ENCODE measurements at places on chromosomes 13 and 19. TPM values are rescaled to one million over a fixed set of nuclear protein-coding genes. Genes with fewer than 3 reads are reported as not detected.
A peak's percentile ranks its signal among the peaks of the same experiment; 100 is the strongest.

DNA sequence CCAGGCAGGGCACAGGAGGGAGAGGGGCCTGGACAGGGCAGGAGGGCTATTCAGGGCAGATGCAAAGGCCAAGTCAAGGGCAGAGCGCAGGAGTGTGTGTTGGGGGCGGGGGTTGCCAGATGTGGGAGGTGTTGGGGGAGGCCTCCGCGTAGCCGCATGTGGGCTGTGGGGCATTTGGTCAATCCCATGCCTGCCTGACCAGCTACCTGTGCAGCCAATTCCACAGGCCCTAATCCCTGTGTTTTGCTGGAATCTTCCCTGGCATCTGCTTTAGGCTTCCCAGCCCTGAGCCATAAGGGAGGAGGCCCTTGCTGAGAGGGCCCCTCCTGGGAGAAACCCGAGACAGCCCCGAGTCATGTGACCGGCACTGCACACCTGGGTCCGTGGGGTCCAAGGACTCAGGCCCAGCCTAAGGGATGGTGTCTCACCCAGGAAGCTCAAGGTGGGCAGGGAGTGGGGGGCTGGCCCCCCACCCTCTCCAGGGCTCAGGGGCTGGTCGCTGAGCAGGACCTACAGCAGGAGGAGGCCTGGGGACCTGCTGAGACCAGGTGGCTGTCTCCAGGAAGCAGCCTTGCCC is 20.3 kb downstream of the RFX1 start:
- DNase-seq = no peak

GRCh38 chr13:40271931-40272775 is 394.3 kb downstream of the FOXO1 start:
- peak; percentile 35 for DNase-seq

DNA sequence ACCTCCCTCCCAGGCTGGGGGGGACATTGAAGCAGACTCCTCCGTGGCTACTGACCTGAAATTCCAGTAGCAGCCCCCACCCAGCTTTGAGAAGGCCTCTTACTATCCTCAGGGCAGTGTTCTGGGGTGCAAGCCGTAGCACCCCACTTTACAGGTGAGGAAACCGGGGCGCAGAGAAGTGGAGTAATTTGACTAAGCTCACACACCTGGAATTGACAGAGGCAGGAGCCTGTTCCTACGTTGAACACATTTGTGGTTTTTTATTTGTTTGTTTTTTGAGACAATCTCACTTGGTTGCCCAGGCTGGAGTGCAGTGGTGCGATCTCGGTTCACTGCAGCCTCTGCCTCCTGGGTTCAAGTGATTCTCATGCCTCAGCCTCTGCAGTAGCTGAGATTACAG is 14.6 kb upstream of the S1PR4 start:
- DNase-seq = no peak

- DNase-seq = no peak
Observed at GRCh38 chr19:35224681-35225571, 3.6 kb downstream of the FAM187B start.

DNA sequence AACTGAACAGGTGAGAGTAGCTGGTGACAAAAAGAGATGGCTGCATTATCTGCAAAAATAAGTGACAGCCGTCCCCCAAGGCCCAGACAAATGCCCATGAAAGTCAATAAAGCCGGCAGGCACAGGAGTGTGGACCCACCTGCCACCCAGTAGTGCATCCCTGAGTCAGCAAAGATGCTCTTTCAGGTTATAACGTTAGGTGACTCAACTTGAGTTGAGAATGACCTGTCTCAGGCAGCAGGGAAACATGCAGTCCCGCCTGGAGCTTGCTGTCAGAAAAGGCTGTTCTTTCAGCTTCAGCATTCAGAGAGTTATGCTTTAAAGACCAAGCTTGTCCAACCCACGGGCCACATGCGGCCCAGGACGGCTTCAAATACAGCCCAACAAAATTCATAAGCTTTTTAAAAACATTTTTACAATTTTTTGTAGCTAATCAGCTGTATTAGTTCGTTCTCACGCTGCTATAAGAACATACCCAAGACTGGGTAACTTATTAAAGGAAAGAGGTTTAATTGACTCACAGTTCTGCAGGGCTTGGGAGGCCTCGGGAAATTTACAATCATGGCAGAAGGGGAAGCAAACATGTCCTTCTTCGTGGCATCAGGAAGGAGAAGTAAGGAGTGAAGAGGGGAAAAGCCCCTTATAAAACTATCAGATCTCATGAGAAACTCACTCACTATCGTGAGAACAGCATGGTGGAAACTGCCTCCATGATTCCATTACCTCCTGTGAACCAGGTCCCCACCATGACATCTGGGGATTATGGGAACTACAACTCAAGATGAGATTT is 110.4 kb downstream of the RAB20 start:
- no peak for DNase-seq

DNA sequence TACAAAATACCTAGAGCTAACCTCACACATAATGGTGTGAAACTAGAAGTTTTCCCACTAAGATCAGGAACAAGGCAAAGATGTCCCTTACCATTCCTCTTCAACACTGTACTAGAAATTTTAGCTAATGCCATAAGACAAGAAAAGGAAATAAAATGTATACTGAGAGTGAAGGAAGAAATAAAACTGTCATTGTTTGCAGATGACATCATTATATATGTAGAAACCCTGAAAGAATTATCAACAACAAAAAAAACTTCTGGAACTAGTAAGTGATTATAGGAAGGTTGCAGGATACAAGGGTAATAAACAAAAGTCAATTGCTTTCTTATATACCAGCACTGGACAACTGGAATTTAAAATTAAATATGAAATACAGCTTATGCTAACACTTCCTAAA is 93.7 kb downstream of the TNFSF11 start:
- no peak for DNase-seq

GRCh38 chr13:88217883-88218282 is 546.7 kb downstream of the SLITRK5 start:
- DNase-seq = no peak

DNA sequence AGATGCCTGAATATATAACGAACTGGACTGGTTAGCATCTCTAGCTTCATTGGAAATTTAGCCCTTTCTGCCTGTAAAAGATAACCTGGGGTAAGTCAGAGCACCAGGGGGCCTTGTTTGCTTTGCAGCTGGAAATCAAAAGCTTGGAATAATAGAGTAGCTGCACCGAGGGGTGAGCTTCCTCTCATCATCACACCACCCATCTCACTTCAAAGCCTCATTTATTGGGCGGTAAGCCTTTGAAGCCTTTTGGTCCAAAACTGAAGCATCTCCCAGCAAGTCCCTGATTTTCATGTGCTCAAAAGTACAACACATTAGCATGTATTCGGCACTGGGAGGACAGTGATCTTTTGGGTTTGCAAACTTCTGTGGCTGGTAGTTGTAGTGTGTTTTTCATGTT is 405.1 kb downstream of the FOXO1 start:
- no peak for DNase-seq

DNA sequence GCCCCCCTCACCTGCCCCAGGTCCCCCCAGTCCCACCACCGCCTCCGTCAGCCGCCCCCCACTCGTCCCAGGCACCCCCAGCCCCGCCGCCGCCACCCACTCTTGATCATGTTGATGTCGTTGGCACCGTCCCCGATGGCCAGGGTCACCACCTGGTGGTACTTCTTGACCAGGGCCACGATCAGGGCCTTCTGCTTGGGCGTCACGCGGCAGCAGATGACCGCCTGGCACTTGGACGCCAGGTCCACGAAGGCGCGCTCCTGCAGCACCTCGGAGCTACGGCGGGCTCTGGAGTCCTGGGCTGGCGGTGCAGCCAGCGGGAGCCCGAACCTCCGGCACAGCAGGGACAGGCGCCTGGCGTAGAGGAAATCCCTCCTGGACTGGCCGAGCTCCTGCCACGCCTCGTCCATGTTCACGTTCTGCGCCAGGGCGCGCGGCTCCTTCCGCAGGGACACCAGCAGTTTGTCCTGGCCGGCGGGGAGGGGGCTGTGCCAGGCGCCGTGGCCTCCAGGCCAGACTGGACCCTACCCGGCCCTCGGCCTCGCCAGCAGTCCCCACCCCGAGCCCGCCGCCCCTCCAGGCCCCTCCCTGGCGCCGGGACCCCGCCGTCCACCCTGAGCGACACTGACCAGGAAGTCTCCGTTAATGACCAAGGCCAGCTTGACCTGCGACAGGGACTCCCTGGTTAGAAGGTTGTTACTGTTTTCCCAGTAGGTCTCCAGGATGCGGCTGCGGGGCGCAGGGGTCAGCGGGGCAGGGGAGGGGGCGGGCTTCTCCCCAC is 22.6 kb downstream of the ATP8B3 start:
- DNase-seq = no peak

DNA sequence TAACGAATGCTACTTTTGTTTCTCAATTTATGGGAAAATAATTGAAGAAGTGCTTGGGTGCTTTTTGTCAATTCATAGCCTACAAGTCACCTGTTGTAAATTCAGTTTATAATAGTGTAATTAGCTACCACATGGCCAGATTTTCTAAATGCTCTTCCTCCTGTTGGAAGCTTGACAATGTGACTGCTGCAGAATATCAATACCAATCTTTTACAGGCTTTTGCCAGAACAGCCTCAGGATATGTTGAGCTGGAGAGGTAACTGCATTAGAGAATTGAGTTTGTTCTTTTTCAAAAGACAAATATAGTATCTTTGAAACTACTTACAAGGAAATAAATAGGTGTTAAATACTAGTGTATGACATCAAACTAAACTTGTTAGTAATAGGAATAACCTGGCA is 277.8 kb downstream of the POU4F1 start:
- DNase-seq = no peak

DNA sequence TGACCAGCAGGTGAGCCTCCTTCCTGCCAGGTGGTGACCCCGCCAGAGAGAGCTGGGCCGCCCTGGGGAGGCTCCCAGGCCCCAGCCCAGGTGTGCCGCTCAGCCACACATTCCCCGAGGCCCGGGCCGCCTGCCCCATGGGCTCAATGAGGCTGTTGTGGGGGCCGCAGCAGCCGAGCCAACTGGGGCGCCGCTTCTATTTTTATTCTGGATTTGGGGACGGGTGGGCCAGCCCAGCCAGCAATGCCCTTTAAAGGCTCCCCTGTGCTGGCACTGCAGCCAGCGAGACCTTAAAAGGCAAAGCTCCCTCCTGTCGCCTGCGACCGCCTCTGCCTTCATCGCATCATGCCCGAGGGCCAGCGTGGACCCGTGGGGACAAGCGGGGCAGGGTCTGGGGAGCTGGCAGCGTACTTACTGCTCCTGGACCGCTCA is 17.7 kb upstream of the CRTC1 start:
- DNase-seq = no peak

- DNase-seq = no peak
Observed at GRCh38 chr19:55877211-55877610, 40.9 kb downstream of the NLRP4 start.

- DNase-seq = no peak
Observed at GRCh38 chr13:30873499-30873898, 32.6 kb upstream of the MEDAG start.

DNA sequence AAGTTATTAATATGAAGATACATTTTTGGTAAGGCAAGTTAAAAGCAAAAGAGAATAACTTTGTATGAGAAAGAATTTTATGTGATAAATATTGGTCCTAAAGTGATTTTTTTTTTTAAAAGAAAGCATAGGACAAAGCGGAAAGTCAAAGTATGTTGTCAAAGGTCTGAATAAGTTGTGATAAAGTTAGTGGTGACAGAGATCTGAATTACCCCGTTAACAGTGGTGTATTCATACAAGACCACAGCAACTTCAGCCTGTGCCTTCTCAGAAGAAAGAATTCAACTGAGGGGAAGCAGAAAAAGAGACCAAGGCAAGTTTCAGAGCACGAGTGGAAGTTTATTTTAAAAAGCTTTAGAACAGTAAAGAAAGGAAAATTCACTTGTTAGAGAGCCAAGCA is 19.0 kb upstream of the ZNF566 start:
- DNase-seq = no peak

DNA sequence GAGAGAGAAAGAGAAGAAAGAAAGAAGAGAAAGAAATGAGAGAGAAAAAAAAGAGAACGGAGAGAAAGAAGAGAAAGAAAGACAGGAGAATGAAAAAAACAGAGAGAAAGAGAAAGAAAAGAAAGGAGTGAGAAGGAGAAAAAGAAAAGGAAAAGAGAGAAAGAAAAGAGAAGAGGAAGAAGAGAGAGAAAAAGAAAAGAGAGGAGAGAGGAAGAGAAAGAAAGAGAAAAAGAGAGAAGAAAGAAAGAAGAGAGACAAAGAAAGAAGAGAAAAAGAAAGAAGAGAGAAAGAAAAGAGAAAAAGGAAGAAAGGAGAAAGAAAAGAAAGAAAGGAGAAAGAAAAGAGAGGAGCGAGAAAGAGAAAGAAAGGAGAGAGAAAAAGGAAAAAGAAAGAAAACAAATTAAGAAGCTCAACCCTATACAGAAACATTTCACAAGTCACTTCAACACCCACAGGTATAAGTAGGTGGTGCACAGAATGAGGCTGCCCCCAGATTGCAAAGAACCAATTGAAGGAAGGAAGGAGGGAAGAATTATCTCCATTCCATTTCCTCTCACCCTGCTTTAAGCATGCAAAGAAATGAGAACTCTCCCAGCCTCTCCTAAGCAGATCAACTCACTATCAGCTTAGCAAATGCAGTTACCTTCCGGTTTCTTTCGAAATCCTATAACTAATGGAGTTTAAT is 98.8 kb upstream of the CACNA1A start:
- DNase-seq = no peak

- no peak for DNase-seq
Observed at GRCh38 chr13:111558700-111559088, 238.3 kb downstream of the TEX29 start.

GRCh38 chr19:7833225-7834099 is 3.4 kb downstream of the EVI5L start:
- DNase-seq = peak; percentile 68

GRCh38 chr19:5907241-5907640 is 2.6 kb downstream of the VMAC start:
- no peak for DNase-seq

- no peak for DNase-seq
Observed at GRCh38 chr19:16851031-16851712, 22.0 kb downstream of the SIN3B start.

- DNase-seq = no peak
Observed at GRCh38 chr13:20383058-20383457, 142.6 kb downstream of the CRYL1 start.

GRCh38 chr19:35045667-35046300 is 4.3 kb downstream of the HPN start:
- peak; percentile 74 for DNase-seq

- DNase-seq = peak; percentile 76
Observed at GRCh38 chr19:46984077-46985010, 35.3 kb upstream of the NPAS1 start.

DNA sequence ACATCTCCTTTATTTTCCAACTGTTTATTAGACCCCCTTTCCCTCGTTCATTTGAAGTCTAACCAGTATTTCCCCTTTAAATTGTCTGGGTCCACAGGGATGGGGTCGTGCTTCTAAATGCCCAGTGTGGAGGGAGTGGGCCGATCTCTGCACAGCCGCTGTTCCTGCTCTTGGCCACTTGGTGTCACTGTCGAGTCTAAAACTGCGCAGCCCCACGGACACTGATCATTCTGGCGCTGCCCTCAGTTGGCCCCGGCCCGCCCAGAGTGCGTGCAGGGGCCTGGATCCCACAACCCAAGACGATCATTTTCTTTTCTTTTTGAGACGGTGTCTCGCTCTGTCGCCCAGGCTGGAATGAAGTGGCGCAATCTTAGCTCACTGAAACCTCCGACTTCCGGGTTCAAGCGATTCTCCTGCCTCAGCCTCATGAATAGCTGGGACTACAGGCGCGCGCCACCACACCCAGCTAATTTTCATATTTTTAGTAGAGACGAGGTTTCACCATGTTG is 12.0 kb downstream of the WDR88 start:
- DNase-seq = peak; percentile 70

GRCh38 chr13:71830736-71831135 is 36.3 kb downstream of the DACH1 start:
- DNase-seq = no peak

The FUT2 gene
- total RNA-seq = not detected

The LRRC63 gene
- total RNA-seq = not detected

The IGFL2 gene
- not detected for total RNA-seq

The TUBB4A gene
- total RNA-seq = 9.2 TPM

The PEAK3 gene
- total RNA-seq = 0.06 TPM

The CLDN10 gene
- not detected for total RNA-seq

The FGF21 gene
- not detected for total RNA-seq
